ENCODE measurements at places on chromosomes 2 and 18.

- no peak for DNase-seq
These were observed 48.8 kb downstream of the ANKMY1 start for GRCh38 chr2:240508832-240509545.

- no peak for DNase-seq
These were observed 38.0 kb downstream of the SCTR start for GRCh38 chr2:119486196-119486827.

- no peak for DNase-seq
These were observed 260.4 kb downstream of the STK39 start for GRCh38 chr2:167987026-167987425.

DNA sequence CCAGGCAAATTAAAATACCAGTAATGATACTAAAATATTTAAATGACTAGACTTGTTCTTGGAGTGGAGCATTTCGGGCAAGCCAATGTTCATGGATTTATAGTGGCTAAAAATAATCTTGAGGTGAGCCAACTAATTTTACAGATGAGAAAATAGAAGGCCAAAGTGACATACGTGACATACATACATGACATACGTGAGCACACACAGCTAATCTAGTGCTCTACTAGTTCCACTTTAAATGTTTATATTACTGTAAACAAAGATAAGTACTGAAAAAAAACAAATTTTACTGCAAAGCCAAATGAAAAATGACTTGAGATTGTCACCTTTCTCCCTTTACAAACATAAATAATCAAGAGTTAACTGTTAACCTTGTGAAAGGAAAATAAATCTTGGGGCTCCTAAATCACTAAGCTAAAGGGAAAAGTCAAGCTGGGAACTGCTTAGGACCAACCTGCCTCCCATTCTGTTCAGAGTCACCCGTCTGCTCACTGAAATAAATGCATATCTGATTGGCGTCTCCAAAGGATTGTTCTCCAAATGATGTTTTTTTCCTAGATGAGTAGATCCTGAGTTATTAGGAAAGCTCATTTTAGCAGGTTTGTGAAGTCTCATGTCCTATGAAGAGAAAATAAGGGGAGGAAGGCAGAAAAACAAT, 96.7 kb downstream of the PMS1 start:
- DNase-seq: no peak

GRCh38 chr2:165897074-165897473, 56.5 kb downstream of the TTC21B start:
- no peak for DNase-seq

- DNase-seq: no peak
These were observed 2.9 kb upstream of the SERPINB4 start for GRCh38 chr18:63646936-63647335.

- no peak for DNase-seq
These were observed 81.8 kb downstream of the CERKL start for GRCh38 chr2:181575024-181575649.

DNA sequence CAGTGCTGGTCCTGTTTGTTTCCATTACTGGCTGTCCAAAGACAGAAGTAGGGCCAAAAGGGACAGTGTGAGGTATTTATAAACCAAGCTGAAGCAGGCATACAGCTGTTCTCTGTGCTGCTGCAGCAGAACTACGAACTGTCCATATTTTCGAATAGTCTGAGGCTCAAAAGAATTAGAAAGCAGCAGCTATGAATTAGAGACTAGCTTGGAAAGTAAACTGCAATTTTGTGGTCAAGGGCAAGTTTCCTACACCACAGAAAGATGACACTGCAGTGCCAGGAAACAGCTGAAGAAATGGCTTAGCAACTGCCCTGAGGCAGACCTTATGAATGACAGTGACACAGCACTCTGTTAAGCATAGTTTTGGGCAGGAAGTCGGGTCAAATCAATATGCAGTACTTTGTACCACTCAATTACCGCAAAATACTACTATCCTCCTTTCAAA, 125.3 kb downstream of the TMEM131 start:
- peak; percentile 68 for DNase-seq

GRCh38 chr2:85165088-85165690, 32.0 kb downstream of the TCF7L1 start:
- no peak for DNase-seq

DNA sequence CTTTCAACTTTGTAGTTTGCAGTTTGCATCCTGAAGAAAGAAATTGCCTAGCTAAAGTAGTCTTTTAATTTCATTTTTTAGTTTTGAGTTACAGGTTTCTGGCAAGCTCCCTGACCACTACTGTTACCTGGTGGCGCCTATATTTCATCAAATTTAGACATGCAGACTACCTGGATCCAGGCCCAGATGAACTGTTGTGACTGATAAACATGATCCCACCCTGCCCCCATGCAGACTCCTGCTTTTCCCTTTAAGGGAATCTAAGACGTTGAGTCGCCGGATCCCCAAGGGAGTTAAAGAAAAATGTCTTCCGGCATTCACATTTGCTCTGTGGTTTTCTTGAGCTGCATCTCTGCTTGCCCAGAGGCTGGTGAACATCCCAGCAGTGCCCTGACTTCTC, 22.2 kb downstream of the METAP1D start:
- DNase-seq: no peak

GRCh38 chr2:207240649-207241048, 74.9 kb upstream of the KLF7 start:
- DNase-seq: no peak

- DNase-seq: no peak
These were observed 31.0 kb downstream of the GAD1 start for GRCh38 chr2:170847716-170848115.

- no peak for DNase-seq
These were observed 183.4 kb upstream of the RASGRP3 start for GRCh38 chr2:33292981-33293595.

DNA sequence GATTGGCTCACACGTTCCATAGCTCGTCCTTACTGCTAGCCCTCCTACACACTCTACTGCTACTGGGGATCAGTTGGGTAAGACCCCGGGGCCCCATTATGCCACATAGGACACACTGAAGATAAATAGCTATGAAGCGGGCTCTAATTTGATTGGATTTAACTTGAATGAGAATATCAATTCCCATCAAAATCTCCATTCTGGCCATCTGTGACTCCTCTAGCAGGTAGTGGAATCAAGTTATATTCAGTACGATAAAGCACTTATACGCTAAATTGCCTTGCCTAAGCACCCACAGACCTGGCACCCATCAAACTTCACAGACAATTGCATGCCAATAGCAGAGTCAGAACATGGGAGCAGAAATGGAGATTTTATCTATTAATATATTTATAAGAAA, 39.8 kb downstream of the CCDC68 start:
- no peak for DNase-seq

- DNase-seq: peak; percentile 33
These were observed 27.2 kb downstream of the PXDN start for GRCh38 chr2:1717113-1717512.

DNA sequence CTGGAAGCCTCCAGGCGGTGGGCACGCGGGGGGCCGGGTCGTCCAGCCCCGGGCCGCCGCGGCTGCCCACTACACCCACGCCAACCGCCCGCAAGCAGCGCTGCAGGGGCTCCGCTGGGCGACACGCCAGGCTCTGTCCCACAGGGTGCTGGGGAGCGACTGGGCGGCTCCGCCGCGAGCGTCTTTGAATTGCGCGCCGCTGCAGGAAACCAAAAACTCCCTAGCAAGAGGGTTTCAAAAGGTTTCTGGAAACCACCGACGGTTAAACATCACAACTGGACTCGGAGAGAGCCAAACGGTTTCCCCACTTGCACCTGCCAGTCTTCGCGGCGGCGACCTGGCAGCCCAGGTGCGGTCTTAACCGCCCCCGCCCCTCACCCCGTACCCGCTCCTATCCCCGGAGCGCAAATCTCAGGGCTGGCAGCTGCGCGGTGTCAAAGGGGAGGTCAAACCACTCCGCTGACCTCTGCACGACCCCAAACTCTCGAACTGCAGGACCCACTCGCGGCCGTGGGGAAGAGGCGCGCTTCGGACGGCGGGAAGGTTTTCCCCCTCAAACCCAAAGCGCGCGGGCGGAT, 1.0 kb downstream of the CXCR4 start:
- DNase-seq: peak; percentile 41

GRCh38 chr2:175393851-175394250, 212.3 kb upstream of the ATP5MC3 start:
- no peak for DNase-seq

DNA sequence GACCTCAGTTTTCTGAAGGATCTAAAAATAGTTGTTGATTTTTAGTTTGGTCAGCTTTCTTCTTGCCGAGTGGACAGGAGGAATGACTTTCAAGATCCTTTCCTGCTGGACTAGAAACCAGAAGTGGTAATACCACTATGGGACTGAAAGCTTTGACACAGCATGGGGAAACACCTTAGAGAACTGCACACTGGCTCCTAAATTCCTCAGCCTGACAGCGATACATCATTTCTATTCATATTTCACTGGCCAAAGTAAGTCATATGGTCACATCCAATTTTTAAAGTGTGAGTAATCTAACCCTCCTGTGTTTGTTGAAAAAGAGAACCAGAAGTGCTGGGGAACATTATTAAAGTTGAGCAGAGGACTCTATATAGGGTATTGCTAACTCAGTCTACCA, 244.7 kb upstream of the MMADHC start:
- no peak for DNase-seq

- DNase-seq: no peak
These were observed 13.7 kb upstream of the KIF5C start for GRCh38 chr2:148861367-148861766.

GRCh38 chr2:63845866-63846265, 4.2 kb downstream of the UGP2 start:
- DNase-seq: no peak

DNA sequence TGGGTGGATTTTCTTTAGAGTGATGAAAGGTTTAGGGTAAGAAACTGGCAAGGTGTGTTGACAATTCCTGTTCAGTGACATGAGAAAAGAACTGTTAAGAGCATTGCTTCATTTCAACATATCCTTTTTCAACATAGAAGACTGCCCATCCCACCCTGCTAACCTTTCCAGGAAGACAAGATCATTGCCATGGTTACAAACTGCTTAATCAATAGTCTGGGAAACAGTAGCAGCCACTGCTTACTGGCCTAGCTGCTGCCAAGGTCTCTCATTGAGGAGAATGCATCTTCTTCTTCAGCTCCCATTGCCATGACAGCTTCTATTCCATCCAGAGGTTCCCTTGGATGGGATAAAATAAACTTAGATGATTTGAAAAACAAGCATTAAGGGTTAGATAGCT, 212.1 kb downstream of the LRRTM1 start:
- DNase-seq: no peak

DNA sequence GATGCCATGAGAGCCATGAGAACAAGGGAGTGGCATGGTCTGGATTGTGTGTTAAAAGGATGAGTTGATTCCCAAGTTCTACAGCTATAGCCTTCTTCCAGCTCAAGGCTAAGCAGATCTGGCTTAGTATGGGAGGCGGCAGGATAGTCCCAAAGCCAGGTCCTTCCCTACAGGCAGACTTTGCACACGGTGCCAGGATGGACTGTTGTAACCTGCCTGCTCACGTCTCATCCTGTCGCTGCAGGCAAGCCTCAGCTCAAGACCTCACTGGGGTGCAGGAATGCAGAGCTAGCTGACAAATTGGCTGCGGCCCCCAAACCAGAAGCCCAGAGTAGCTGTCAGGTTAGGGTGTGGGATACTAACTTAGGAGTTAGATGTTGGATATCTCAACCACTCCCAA, 28.8 kb upstream of the IGFBP5 start:
- no peak for DNase-seq

DNA sequence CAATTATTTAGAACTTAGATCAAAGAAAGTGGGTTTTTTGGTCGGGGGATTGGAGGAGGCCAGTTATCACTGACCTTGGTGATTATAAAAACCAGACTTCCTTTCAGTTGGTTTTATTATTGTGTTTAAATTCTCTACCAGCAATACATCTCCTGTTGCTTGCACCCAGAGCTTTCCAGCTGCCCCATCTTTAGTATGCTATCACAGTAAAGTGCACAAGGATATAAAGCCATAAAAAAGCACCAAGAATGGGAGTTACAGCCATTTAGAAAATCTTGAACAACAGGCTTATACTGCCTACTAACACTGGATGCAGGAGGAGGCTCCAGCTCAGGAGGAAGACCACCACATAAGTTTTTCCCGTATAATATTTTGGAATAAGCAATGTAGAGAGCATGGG, 148.7 kb upstream of the OSR1 start:
- DNase-seq: no peak

GRCh38 chr2:217185265-217185995, 325.6 kb upstream of the TNP1 start:
- no peak for DNase-seq

- DNase-seq: no peak
These were observed 266.1 kb upstream of the HDAC4 start for GRCh38 chr2:239666855-239667376.

DNA sequence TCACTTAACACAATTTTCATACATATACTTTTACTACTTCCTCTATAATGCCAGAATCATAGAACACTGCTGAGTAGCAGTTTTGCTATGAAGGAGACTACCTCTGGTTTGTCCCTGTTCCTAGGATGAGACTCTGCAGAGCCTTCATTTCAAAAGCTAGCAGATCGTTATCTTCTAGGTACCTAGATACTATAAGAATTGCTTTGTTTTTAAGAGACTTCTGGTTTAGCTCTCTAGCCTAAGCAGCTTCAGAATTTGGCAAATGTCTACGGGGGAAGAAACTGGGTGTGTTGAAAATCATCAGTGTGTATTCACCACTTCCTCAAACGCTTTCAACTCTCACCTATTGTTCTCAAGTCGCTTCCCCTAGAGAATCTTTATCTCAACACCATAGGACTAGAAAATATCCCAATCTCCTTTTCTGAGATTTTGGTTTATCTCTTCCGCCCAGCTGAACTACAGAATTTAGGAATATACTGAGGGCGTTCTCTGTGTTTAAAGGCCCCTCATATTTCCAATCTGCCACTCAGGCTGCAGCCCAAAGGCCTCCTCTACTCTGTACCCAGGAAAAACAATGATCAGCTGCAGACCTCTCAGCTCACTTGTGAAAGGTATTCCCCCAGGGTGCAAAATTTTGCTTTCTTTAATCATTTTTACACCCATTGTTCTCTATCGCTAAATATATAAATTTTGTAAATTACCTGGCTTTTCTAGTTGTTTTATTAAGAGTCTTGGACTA, 28.7 kb downstream of the SMAD2 start:
- no peak for DNase-seq

DNA sequence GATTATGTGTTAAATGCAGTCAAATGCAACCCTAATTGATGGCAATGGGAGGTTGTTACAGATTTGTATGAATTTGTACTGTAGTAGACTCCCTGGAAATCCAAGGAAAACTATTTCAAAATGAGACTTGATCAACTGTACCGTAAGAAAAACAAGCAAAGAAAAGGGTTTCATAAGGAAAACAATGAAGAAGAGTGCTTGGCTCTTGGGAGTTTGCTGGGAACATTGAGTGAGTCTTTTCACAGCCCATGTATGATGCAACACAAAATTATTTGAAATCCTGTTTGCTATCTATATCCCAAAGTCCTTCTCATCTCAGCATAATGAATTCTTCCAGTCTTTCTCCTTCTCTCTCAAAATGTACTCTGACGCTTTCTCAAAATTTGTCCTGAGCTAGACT, 67.0 kb upstream of the OSR1 start:
- DNase-seq: no peak

GRCh38 chr2:168641636-168642035, 160.8 kb upstream of the NOSTRIN start:
- DNase-seq: no peak
